ENCODE measurements at places on chromosomes 5 and 9. TPM values are rescaled to one million over a fixed set of nuclear protein-coding genes. Genes with fewer than 3 reads are reported as not detected.

DNA sequence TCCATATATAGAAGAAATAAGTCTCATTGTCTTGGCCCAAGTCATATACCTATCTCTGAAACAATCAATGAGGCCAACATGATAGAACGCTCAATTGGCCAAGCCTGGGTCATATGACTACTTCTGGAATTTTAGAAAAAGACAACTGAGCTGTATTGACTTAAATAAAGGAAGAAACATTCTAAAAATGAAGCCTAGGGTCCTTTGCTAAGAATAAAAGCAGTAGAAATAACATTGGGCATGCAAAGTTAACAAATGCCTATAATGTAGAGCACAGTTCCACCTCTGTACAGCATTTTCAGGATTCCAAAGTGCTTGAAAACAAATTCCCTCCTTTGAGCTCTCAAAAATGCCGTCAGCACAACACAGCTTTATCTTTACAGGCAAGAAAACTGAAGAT, 391.8 kb downstream of the PRELID2 start:
- no peaks in the 10 kb centered on the region for H3K36me3 ChIP-seq
- H3K4me1 ChIP-seq, result no peaks in the 10 kb centered on the region
- H3K27ac ChIP-seq, result no peak overlapping the region

DNA sequence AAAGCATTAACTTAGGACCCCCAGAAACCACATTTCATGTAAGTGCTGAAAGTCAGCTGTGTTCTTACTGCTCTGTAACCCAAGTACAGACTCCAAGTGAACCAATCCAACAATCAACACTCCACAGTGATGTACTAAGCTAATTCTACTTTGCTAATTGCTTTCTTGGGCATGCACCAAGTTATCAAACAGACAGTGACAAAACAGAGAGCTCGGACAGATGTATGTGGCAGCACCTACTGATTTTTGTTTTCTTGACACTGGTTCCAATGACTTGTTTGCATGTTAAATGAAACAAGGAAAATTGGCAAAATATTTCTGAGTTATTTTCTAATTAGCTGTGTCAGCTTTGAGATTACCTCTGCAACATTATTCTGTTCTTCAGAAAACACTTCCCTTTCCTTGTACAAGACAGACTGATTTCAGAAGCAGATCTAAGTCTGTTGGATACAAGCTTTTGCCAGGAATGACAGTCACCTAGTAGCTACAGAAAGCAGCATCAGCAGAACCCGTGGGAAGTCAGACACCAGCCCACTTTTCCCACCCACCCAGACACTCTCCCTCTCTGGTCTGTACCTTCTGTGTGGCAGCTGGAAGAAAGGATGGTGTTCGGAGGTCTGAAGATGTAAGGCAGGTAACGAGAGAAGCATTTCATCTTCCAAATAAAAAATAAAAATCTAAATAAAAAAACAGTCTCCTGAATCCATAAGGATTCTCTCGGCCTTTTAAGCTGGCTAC, 176.7 kb upstream of the PPP2R2B start:
- no peak overlapping the region for H3K4me3 ChIP-seq
- no peaks in the 10 kb centered on the region for H3K4me1 ChIP-seq
- H3K27me3 ChIP-seq, result no peaks in the 10 kb centered on the region
- H3K27ac ChIP-seq, result no peak overlapping the region

RORB gene
- total RNA-seq, result not detected

SPATA31C1 gene
- total RNA-seq, result not detected

PCDHAC2 gene
- total RNA-seq, result 1.7 TPM

ANKRD34B gene
- not detected for total RNA-seq

GRCh38 chr5:59522201-59522831, 371.2 kb downstream of the PDE4D start:
- no peak overlapping the region for H3K4me3 ChIP-seq
- DNase-seq, result no peak
- no peak overlapping the region for H3K27ac ChIP-seq
- no peaks in the 10 kb centered on the region for H3K36me3 ChIP-seq

DNA sequence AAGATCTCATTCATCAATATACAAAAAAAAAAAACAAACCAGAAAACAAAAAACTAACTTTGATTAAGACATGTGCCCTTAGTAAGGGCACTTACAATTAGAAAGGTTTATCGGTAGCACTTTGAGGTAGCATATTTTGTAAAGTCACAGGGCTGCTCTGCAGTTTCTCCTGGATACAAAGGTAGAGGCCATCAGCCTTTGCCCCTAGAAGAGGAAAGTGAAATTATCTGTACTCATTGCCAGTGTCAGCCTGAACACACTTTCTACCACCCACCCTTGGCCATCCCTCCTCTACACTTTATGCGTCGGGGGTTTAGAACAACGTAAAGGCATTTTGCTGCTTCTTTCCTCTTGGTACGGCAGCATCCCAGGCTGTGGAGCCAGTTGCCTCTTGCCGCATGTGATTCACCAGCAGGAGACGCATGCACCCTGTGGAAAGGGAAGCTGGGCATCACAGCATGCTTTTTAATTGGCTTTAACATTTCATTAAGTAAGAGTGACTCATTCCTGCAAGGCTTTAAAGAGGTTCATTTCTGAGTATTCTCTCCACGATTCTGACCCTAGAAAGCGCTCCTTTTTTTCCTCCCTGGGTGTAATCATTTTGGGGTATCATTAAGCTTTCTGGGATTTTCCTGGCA, 84.6 kb downstream of the CEMIP2 start:
- peaks cover 27% of the 10 kb centered on the region for H3K4me1 ChIP-seq
- H3K36me3 ChIP-seq, result no peaks in the 10 kb centered on the region
- H3K4me3 ChIP-seq, result no peak overlapping the region
- no peaks in the 10 kb centered on the region for H3K27me3 ChIP-seq
- DNase-seq, result no peak

DNA sequence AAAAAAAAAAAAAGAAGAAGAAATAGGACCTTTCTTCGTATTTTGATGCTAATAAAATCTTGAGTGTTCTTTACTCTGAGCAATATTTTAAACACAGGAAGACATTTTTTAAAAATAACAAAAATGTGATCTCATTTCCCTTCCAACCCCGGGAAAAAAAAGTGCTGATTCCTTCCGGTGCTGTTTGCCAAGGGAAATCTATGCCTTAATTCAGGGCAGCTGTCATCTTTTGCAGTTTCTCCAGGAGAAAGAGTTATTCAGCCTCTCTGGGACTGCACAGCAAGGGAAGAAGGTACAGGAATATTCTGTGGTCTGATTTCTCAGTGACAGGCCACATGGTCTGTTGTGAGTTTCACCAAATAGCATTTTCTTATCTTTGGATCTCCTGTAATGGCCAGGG, 291.9 kb upstream of the IRX1 start:
- no peak overlapping the region for H3K27ac ChIP-seq
- no peaks in the 10 kb centered on the region for H3K4me1 ChIP-seq
- H3K27me3 ChIP-seq, result no peaks in the 10 kb centered on the region
- DNase-seq, result no peak
- no peak overlapping the region for H3K4me3 ChIP-seq

- no peaks in the 10 kb centered on the region for H3K36me3 ChIP-seq
- peak overlapping the region; percentile 20 for H3K27ac ChIP-seq
- no peak overlapping the region for H3K4me3 ChIP-seq
These were observed 1.4 kb upstream of the DAB2 start for GRCh38 chr5:39426051-39426745.

TMC1 gene
- total RNA-seq, result not detected

- H3K36me3 ChIP-seq, result no peaks in the 10 kb centered on the region
- H3K4me1 ChIP-seq, result no peaks in the 10 kb centered on the region
- no peak overlapping the region for H3K4me3 ChIP-seq
- H3K27ac ChIP-seq, result no peak overlapping the region
- no peak for DNase-seq
- H3K27me3 ChIP-seq, result no peaks in the 10 kb centered on the region
These were observed 463.2 kb upstream of the ADAMTS16 start for GRCh38 chr5:4676934-4677333.

DNA sequence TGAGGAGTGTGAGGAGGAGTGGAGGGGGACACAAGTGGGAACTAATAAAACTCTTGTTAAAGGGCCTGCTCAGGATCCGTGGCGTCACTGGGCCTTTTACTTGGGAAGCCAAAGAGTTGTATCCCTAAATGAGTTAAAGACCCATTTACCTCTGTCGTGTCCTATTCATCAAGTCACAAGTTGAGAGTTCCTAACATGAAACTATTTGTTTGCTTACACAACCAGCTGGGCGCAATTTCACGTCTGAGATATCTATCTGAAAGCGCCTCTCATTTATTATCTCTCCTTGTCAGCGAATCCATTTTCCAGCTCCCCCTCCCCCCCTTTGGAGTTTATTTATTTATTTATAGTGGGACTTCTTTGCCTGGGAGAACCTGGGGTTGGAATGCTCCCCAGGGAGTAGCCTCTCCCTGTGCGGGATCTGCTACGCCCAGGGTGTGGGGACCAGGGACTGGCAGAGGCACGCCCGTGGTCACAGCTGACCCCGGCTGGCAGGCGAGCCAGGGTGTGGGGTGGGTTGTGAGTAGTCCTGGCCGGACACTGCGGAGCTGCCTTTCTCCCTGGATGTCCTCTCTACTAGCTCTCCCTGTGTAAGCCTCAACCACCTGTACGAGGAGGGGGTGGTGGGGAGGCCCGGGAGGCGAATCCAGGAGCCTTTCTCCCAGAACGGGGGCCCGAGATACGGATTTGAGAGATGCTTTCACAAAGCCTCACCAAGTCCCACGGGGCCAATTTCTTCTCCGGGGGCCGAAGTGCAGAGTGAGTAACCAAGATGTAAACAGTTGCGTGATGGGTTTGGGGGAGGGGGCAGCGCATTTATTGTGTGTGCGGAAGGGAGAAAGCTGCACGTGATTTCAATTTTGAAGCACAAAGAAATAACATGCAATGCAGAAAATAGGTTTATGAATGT, 15.3 kb downstream of the NR2F1 start:
- H3K27ac ChIP-seq, result no peak overlapping the region
- no peaks in the 10 kb centered on the region for H3K4me1 ChIP-seq
- no peak overlapping the region for H3K4me3 ChIP-seq
- H3K27me3 ChIP-seq, result peaks cover 57% of the 10 kb centered on the region

ADGRV1 gene
- 0.28 TPM for total RNA-seq

- DNase-seq, result no peak
- no peak overlapping the region for H3K4me3 ChIP-seq
- no peaks in the 10 kb centered on the region for H3K4me1 ChIP-seq
- no peaks in the 10 kb centered on the region for H3K36me3 ChIP-seq
- no peak overlapping the region for H3K27ac ChIP-seq
These were observed 247.0 kb upstream of the MEF2C start for GRCh38 chr5:89129941-89130340.

MPDZ gene
- 34.7 TPM for total RNA-seq

DNA sequence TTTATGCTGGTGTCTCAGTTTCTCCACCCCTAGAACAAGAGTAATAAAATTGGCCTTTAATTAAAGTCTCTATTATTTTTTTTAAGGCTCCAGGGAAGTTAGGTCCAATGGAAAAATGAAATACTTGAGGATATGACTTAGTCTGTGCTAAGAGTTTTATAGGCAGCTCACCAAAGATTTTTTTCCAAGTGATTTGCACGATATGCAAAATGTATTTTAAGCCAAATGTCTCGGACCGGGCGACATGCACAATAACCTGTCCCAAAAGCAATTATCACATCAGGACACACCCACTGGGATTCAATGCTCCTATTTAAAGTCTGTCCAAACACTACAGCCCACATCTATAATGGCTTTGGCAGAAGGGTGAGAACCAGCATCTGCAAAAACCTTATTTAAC, 136.1 kb upstream of the ANKH start:
- no peak overlapping the region for H3K4me3 ChIP-seq
- DNase-seq, result no peak
- peaks cover 26% of the 10 kb centered on the region for H3K4me1 ChIP-seq
- H3K27ac ChIP-seq, result no peak overlapping the region
- H3K27me3 ChIP-seq, result no peaks in the 10 kb centered on the region
- H3K36me3 ChIP-seq, result no peaks in the 10 kb centered on the region

- no peak for DNase-seq
- peak overlapping the region; percentile 80 for H3K27ac ChIP-seq
- no peaks in the 10 kb centered on the region for H3K36me3 ChIP-seq
- H3K4me3 ChIP-seq, result no peak overlapping the region
These were observed 28.4 kb downstream of the ZDHHC11B start for GRCh38 chr5:756171-756570.

DNA sequence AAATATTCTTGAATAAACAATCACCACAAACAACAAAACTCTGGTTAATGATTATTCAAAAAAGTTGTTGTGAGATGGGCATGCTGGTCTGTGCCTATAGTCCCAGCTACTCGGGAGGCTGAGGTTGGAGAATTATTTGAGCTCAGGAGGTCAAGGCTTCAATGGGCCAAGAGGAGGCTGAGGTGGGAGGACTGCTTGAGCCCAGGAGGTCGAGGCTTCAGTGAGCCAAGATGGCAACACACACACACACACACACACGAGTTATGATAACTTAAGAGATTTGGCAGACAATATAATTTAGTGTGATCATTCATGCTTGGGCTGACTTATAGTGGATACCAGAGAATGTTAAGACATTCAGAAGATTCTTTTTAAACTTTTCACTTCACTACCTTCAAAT, 14.9 kb downstream of the LYSMD3 start:
- no peaks in the 10 kb centered on the region for H3K27me3 ChIP-seq
- H3K4me1 ChIP-seq, result no peaks in the 10 kb centered on the region
- H3K36me3 ChIP-seq, result no peaks in the 10 kb centered on the region
- no peak for DNase-seq
- H3K27ac ChIP-seq, result no peak overlapping the region

DNA sequence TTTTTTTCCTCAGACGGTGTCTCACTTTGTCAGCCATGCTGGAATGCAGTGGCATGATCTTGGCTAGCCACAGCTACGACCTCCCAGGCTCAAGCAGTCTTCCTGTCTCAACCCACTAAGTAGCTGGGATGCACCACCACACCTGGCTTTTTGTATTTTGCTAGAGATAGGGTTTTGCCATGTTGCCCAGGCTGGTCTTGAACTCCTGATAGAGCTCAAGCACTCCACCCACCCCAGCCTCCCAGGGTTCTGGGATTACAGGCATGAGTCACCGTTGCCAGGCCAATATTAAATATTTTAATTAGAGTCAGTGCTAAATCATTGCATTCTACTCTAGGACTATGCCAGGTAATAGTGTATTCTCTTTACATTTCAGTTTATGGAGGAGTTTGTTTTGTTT, 41.5 kb downstream of the UBE2R2 start:
- H3K4me1 ChIP-seq, result no peaks in the 10 kb centered on the region
- H3K27ac ChIP-seq, result no peak overlapping the region
- no peaks in the 10 kb centered on the region for H3K36me3 ChIP-seq
- DNase-seq, result no peak

DNA sequence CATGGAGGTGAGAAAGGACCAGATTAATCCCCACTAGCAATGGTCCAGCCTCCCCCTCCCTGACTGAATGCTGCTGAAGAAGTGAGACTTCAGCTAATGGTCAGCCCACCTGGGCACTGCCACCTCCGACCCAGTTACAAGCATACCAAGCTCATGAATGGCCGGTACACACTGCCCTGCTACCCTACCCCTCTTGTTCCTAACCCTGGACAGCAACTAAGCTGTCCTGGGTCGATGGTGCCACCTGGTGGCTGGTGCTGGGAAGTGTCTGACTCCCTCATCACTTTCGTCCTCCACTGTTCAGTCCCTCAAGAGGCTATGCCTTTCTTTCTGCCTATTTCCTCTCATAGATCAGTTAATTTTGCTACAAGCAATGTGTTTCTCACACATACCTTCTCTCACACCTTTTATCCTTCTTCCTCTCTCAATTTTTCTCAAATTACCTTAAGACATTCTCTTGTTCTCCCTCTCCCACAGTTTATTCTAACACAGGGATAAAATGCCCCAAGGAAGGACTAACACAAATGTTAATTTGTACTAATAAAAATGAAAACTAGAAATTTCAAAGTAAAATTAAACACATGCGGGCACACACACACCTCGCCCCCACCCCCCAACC, 42.4 kb downstream of the PAX5 start:
- H3K36me3 ChIP-seq, result no peaks in the 10 kb centered on the region
- H3K27me3 ChIP-seq, result peaks cover 4% of the 10 kb centered on the region
- no peak overlapping the region for H3K4me3 ChIP-seq
- peak overlapping the region; percentile 80 for H3K27ac ChIP-seq
- no peaks in the 10 kb centered on the region for H3K4me1 ChIP-seq
- no peak for DNase-seq

- no peak overlapping the region for H3K4me3 ChIP-seq
- H3K4me1 ChIP-seq, result no peaks in the 10 kb centered on the region
These were observed 25.7 kb downstream of the PUM3 start for GRCh38 chr9:2817999-2818803.

Measured in Peyer's patch (tissue), 4 donors.